ENCODE measurements at places on chromosomes 4 and X. TPM values are rescaled to one million over a fixed set of nuclear protein-coding genes. Genes with fewer than 3 reads are reported as not detected.

The EXOC1L gene
- not detected for total RNA-seq

The GPR173 gene
- not detected for total RNA-seq

The DUSP9 gene
- total RNA-seq, result 1.9 TPM

The CCDC149 gene
- total RNA-seq, result 1.3 TPM

The FREM3 gene
- total RNA-seq, result not detected

The RS1 gene
- total RNA-seq, result not detected

The ZNF141 gene
- 2.2 TPM for total RNA-seq

The BMP3 gene
- not detected for total RNA-seq

The PLP2 gene
- total RNA-seq, result 433 TPM

The QRFPR gene
- not detected for total RNA-seq

The RNF128 gene
- not detected for total RNA-seq

The TMEM271 gene
- total RNA-seq, result not detected

The MAMLD1 gene
- 7.3 TPM for total RNA-seq

The ESX1 gene
- 0.10 TPM for total RNA-seq

The POLA1 gene
- total RNA-seq, result 10.6 TPM

The PDLIM3 gene
- total RNA-seq, result not detected

The IGBP1 gene
- 63.7 TPM for total RNA-seq

The H2BW2 gene
- total RNA-seq, result not detected

The NDP gene
- total RNA-seq, result not detected

The MAGEB2 gene
- total RNA-seq, result not detected

The CT45A10 gene
- total RNA-seq, result 0.22 TPM

The TRIM2 gene
- total RNA-seq, result 0.59 TPM

The GRIA2 gene
- not detected for total RNA-seq

The ZBTB33 gene
- total RNA-seq, result 11.4 TPM

The CFP gene
- total RNA-seq, result 1.2 TPM

The ARX gene
- total RNA-seq, result 0.48 TPM

The JCHAIN gene
- not detected for total RNA-seq

The PDHA1 gene
- 290 TPM for total RNA-seq

The RTL9 gene
- 0.09 TPM for total RNA-seq

The SSX4B gene
- not detected for total RNA-seq

The CLNK gene
- not detected for total RNA-seq

The ENPP6 gene
- total RNA-seq, result not detected

The UGT2B17 gene
- total RNA-seq, result not detected

The DMP1 gene
- 0.06 TPM for total RNA-seq

The ADRA2C gene
- total RNA-seq, result 11.9 TPM

The SLC9A7 gene
- total RNA-seq, result 10.0 TPM

The SH3BGRL gene
- total RNA-seq, result 43.7 TPM

The KIAA1210 gene
- not detected for total RNA-seq

The CAPN6 gene
- total RNA-seq, result not detected

The REPS2 gene
- 1.3 TPM for total RNA-seq

The PDZD4 gene
- 3.7 TPM for total RNA-seq

The TMPRSS11B gene
- total RNA-seq, result not detected

The FGFRL1 gene
- total RNA-seq, result 13.2 TPM

The TMEM150C gene
- total RNA-seq, result 1.4 TPM

The SMIM10 gene
- 0.10 TPM for total RNA-seq
